Naive thymus-derived CD8-positive, alpha-beta T cell (primary cell): ENCODE measurements at places on chromosomes 13 and 19.

DNA sequence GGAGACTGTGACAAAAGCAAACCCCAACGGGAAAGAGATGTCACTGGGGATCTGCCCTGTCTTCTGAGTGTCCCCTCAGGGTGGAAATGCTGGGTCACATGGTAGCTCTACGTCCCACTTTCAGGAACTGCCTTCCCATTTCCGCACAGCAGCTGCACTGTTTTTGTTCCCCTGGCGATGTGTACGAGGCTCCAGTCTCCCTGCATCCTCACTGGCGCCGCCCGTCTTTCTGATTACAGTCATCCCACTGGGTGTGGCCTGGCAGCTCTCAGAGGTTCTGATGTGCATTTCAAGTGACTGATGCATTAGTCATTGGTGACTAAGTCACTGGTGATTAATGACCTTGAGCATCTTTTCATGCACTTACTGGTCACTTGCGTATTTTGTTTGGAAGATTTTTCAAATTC lies 21.2 kb downstream of the PCID2 start:
- DNase-seq, result no peak

GRCh38 chr13:79780240-79780639 lies 299.3 kb downstream of the NDFIP2 start:
- no peak for DNase-seq

DNA sequence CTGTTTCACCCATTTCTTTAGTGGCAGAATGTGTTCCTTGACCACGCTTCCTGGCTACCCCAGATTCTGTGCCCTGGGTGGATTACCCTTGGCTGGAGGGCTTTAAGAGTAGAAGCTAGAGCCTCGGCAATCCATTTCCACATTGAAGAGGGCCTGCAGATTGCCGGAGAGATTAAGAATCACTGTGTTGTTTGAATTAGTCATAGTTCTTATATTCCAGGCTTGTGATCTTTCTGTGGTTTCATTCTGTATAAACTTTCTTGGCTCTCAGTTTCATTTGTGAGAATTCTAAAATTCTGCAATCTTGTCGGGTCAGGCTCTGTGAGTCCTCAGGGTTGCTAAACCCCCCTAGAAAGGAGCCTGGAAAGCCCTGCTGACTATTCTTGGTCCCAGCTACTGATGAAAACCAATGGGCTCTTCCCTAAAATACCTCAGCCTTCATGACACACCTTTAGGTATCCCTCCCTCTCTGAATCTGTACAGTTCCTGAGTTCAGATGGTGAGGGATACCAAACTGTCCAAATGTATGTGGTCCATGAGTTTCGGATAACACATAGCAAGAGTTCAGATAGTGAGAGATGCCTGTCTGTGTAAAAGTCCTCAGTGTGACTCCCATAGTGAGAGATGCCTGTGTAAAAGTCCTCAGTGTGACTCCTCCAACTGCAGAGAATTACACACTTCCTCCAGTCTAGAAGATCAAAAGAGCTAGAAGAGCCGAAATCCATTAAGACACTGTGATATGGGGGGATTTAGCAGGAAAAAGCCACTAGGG lies 4.3 kb downstream of the PHF11 start:
- DNase-seq, result no peak

- DNase-seq, result peak; percentile 63
Observed at GRCh38 chr19:7705387-7706187, 3.7 kb upstream of the FCER2 start.

GRCh38 chr13:52345048-52345447 lies 60.9 kb downstream of the THSD1 start:
- no peak for DNase-seq

- no peak for DNase-seq
Observed at GRCh38 chr13:108787700-108788414, 158.4 kb downstream of the MYO16 start.

DNA sequence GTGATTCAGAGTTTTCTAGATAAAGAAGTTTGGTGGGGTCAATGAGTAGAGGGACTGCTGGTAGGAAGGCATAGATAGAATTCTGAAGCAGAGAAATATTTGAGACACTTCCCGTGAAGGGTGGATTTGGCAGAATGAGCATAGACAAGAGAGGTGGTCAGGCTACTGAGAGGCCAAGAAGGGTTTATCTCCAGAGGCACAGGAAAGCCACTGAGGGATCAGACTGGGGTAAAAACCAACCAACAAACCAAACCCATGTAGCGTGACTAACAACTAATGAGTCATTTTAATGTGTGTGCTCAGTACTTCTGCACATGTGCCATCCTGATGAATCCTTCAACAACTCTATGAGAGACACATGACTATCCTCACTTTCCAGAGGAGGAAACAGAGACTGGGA lies 60.0 kb upstream of the SERP2 start:
- DNase-seq, result no peak

GRCh38 chr13:50457415-50458393 lies 385.8 kb downstream of the DLEU7 start:
- DNase-seq, result no peak

DNA sequence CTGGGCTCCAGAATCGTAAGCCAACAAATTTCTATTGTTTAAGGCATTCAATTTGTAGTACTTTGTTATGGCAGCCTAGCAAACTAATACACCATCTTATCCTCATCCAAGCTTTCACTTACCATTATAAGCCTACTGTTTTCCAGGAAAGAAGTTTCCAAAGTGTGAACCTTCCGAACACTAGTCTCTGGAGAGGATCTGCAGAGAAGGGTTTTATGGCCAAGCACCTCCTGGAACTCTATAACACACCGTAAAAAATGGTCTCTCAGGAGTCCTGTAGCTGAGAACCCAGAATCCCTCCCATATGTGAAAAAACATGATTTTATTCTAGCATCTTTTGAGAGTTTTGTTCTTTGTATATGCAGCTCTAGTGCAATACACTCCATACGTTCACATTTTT lies 142.1 kb downstream of the POSTN start:
- DNase-seq, result no peak

DNA sequence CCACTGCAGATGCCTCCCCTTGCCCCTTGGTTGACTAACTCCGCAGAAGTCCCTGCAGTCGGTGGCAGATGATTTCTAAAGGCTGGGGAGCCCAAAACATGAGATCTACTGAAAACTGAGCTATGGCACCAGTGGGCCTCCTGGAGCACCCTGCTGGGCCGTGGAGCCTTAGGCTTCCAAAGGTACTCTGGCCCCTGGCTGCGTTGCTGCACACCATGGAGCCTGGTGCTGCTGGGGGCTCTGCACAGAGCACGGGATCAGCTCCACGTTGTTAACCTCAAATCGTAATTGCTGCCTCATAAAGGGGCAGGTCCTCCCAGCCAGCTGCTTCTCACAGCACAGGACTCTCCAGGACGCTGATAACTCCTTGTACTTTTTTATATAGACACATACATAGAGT lies 357.5 kb downstream of the NALCN start:
- no peak for DNase-seq

- no peak for DNase-seq
Observed at GRCh38 chr19:23310729-23311211, 60.6 kb upstream of the ZNF724 start.

GRCh38 chr13:113620036-113620796 lies 35.7 kb downstream of the TFDP1 start:
- no peak for DNase-seq

GRCh38 chr13:31008400-31009115 lies 76.1 kb downstream of the TEX26 start:
- no peak for DNase-seq

DNA sequence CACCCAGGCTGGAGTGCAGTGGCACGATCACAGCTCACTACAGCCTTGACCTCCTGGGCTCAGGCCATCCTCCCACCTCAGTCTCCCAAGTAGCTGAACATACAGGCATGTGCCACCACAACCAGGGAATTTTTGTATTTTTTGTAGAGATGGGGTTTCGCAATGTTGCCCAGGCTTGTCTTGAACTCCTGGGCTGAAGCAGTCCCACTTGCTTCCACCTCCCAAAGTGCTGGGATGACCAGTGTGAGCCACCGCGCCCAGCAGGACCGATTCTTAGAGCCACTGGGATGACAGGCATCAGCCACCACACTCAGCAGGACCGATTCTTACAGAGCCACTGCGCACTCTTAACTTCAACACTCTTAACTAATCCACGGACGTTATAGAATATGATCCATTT lies 54.9 kb upstream of the RANBP3 start:
- no peak for DNase-seq

- no peak for DNase-seq
Observed at GRCh38 chr13:49459580-49459979, 15.5 kb downstream of the SETDB2 start.

- DNase-seq, result no peak
Observed at GRCh38 chr13:23146006-23146405, 34.8 kb upstream of the SGCG start.

DNA sequence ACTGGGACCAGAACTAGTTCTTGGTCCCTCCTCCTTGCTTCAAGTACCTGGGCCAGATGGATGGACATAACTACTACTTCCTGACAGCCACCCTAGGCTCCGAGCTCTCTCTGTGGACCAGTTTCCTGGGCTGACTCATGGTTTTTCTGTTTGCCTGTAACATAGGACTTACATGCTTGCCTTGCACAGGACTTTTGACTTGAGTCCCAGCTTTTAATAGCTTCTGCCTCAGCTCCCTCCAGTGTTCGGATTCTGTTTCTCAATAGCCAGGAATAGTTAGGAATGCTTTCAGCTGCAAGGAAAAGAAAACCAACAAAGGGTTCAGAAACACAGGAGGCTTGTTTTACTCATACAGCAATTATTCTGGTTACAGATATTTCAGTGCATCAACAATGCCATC lies 405.9 kb downstream of the ZNF536 start:
- no peak for DNase-seq

DNA sequence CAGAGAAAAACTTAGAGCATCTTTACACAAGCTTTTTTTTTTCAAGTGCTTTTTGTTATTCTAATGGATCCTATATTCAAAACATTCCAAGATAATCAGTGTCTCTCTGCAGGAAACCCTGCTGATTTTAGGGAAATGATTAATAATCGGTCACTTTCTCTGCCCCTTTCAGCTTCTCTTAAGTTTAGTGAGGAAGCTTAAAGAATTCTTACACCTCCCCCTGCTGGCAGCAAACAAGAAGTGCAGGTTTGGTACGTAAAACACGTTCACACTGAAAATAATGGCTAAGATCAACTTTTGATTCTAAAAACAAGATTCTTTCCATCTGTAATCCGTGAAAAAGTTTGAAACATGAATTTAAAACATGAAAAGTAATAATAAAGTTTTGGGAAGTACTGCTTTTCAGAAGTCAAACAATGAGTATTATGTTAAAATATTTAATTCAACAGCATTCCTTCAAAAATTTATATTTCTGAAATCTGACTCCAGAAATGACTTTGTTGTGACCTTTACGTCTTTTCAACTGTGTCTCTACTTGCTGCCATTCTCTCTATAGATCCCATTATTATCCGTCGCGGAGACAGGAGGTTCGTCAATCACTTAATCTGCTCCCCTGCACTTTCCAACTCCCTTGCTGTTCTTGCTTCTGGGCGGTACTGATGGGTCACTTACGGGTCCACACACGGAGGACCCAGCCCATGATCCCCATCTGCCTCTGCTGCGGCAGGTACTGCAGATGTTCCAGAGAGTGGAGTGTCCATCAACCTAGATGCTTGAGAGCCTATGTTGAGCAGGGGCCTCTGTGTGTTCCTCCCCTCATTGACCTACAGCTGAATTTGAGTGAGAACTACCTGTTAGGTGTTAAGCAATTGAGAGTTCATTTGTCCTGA lies 203.1 kb upstream of the EDNRB start:
- peak; percentile 17 for DNase-seq

GRCh38 chr19:50794876-50795663 lies 4.9 kb downstream of the ACP4 start:
- DNase-seq, result no peak

DNA sequence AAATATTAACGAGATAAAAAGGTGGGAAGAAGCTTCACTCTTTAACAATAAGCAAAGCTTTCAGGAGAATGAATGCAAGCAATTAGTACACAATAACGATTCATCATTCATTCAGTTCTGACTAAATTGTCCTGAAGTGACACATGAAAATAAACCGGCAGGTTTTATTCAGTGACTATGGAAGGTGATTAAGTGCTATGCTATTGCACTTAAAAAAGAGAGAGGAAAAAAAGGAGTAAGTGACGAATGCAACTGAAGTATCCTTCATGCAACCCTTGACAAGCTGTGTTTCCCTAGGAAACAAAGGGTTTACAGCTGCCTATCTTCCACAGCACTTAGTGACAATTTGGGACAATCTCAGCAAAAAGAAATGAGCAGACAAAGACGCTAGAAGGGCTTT lies 1.4 kb downstream of the LIG4 start:
- DNase-seq, result no peak

GRCh38 chr13:21054313-21054712 lies 7.1 kb downstream of the LATS2 start:
- DNase-seq, result no peak

DNA sequence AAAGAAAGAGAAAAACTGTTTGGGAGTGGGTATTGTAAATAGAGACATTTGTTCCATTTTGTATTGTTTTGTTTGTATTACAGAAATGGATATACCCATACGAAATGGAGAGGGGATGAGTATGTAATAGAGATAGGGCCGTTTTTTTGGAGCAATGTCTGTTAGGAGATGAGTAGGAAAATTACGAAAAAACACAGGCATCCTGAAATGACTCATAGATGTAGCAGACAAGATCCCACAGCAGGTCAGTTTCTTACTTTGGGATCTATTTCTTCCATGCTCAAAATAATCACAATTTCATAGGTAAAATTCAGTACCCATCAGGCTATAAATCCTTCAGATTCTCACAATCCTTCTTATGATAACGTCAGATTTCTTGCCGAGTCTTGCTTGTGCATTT lies 779.4 kb upstream of the SLITRK1 start:
- DNase-seq, result no peak

DNA sequence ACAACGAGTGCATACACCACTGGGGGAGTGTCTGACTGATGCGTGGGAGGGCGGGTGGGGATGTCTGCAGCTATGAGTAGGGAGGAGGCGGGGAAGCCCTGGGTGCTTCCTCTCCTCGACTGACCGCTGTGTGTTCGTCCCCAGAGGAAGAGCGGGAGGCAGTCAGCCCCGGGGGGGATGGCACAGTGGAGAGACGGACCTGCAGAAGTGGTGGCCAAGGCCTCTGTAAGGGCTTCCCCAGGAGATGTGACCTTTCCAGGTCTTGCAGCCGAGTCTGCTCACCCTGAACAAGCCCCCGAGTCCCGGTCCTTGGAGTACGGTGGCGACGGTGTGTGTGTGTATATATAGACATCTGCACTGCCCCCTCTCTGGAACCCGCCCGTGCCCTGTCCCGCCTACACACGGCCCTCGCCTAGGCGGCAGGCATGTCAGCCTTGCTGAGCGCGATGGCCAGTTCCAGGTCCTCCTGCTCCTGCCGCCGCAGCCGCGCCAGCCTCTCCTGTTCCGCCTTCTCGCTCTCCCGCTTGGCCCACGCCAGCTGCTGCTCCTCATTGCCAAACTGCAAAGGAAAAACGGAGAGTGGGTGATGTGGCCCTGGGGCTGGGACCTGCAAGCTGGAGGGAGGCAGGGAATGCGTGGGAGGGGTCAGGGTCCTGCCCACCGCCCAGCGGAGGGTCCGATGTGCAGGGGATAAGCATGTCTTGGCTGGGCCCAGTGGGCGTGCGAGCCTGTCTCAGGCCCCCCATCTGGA lies 30.8 kb downstream of the KLF2 start:
- no peak for DNase-seq

- no peak for DNase-seq
Observed at GRCh38 chr19:19059018-19059836, 4.6 kb upstream of the SLC25A42 start.
